T-helper 17 cell (primary cell): ENCODE measurements at places on chromosomes 1 and 21. TPM values are rescaled to one million over a fixed set of nuclear protein-coding genes. Genes with fewer than 3 reads are reported as not detected.

DNA sequence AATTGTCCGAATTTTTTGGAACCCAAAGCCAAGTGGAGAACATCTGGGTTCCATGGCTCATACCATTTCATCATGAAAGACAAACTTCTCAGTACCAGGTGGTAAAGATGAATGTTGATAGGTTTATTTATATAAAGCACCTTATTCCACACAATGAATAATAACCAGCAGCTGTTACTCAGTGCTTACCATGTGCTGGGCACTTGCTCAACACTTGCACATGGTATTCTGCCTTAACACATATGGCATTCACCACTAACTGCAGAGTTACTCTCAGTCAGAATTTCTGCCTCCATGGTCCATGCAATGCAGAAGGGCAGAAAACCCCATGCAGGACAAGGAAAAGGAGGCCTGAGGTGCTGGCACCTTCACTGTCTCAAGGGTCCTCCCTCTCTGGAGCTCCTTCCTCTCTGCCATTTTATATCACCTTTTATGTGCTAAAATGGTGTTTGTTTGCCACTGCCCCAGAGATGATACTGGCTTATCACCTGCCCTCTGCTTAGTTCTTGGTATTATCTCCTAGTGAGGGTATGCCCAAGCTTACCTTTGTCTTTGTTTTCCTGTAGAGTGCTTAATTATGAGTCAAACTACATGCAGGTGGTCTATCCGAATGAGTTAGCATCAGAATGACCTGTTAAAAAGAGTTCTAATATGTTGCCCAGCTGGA lies 76.7 kb upstream of the ZNF326 start:
- no peak for DNase-seq

GRCh38 chr1:198483645-198484044 lies 56.8 kb downstream of the ATP6V1G3 start:
- no peak for DNase-seq

DNA sequence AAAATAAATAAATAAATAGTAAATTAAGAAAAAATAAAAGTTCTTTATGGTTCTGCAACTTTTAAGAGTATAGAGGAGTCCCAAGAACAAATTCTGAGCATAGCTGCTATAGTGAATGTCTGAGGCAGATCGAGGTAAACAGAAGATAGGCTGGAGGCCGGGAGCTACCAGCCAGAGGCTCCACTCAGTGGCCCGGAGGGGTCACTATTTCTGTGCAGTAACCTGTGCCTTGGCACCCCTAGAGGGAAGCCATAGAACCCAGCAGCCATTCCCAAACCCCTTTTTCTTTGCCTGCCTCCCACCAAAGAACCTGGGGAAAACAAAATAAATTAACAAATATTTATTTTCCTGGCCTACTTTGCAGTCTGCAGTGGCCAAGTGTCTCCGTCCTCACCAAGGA lies 38.4 kb upstream of the HEATR1 start:
- DNase-seq, result no peak

DNA sequence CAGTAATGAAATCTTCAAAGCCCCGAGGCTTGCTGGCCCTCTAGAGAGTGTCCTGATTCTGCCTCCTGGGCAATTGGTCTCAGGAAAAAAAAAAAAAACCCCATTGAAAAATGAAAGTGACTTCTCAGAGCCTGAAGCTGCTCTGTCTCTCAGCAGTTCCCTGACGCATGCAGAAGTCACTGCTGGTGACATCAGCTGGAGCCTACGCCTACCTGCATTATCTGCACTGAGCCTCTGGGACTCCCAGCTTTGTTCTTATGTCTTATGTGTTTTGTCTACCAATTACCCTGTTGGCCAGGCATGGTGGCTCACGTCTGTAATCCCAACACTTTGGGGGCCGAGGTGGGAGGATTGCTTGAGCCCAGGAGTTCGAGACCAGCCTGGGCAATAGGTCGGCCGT lies 10.1 kb upstream of the SLC25A33 start:
- DNase-seq, result no peak

DNA sequence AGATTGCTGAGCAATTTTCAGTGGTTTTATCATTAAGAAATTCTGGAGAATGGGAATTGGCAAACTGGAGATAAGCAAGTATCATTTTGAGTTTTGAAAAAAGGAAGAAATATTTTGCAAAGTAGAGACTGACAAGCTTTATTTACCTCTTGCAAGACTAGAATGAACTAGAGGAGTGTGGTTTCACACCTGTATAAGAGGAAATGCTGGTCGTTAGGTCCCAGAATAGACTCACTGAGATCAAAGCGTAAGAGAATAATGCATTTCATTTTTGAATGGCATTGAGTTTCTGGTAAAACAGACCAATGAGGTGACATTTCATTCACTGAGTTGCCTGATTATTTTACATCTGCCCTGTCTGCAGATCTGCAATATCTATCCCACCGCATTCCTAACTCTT lies 308.1 kb downstream of the ADGRL2 start:
- no peak for DNase-seq

- DNase-seq, result no peak
These were observed at the start of gene CYYR1 for GRCh38 chr21:26572702-26573381. TSS of gene CYYR1 (minus strand) at chr21:26573286. CDS start at chr21:26572940, 346 bp downstream.

SPRR2A gene
- not detected for total RNA-seq

DNA sequence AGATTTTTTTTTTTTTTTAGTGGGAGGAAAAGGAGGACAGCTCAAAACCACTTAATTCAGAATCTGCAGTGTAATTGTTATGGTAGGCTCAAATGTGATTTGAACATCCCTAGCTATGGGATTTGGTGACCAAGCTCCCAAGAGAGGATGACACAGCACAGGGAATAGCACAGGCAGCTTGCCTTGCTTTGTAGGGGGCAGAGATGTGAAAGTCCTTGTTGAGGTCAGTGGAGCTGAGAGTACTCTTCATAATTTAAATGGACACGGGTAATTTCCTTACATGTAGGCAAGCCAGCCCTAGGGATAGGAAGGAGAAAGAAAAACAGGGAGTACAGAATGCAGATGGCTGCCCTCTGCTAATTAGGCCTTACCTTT lies 3.2 kb upstream of the UCK2 start:
- no peak for DNase-seq

GRCh38 chr1:198106011-198106410 lies 50.8 kb upstream of the NEK7 start:
- no peak for DNase-seq

DNA sequence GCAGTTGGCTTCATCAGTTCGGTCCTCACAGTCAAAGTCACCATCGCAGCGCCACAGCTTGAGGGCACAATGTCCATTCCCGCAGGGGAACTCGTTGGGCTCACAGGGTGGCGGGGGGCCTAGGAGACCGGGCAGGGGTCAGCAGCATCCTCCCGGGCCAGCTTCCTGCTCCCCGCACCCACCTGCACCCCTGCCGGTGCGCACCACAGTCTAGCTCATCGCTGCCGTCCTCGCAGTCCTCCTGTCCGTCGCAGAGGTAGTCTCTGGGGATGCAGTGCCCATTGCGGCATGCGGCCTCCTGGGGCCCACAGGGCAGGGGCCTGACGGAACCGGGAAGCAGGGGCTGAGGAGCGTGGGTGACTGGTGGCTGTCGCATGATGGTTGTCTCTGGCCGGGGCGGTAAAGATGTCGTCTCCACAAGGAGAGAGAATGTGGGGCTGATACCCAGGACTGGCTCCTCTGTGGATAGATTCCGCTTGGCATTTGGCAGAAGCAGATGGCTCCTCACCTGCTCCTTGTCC lies 49.8 kb downstream of the HSPG2 start:
- no peak for DNase-seq

GPR25 gene
- 10.9 TPM for total RNA-seq

DNA sequence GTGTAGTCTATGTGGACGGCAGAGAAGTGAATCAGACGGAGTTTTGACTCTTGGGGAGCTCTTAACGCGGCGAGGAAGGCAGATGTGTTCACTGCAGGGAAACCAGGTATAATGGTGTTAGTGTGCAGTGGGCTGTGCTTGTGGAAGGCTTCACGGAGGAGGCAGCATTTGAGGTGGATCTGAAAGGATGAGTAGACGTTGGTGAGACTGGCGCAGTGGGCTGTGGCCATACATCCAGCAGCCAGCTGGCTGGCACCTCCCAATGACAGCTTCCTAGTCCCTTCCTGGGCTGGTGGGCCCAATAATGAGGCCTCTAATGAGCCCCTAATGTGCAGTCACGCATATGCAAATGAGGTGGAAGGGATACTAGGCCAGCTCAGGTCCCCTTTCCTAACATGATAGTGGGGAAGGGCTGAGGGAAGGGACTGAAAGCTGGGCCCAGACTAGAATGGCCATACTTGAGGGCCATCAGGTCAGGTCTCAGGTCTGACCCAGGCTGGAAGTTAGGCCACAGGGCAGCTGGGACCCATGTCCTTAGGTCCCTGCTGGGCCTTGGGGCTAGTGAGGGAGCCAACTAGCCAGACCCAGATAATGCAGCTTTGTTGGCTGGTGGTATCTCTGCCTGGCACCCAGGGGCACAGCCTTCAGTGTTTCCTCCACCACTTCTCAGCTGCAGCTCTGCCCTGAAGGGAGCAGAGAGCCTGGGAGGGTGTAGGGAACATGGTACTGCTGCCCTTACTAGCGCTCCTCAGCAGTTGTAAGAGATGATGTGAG lies 3.8 kb downstream of the MAP7D1 start:
- no peak for DNase-seq

DNA sequence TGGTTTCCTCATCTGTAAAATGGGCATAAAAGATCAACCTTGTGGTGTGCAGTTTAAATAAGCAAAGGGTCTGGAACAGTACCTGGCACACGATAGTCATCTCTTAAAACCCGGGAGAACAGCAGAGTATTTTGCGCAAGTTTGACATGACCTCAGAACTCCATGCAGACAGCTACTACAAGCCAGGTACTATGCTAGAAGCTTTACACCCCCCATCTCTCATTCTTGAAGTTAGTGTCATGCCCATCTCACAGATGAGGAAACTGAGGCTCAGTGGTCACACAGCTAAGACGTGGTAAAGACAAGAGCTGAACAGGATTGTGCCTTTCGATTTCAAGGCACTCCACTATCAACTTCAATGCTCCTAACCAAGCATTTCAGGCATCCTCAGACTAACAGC lies 78.7 kb downstream of the CAPZB start:
- no peak for DNase-seq

- DNase-seq, result no peak
These were observed 107.5 kb upstream of the SERTAD4 start for GRCh38 chr1:210125143-210125542.

DNA sequence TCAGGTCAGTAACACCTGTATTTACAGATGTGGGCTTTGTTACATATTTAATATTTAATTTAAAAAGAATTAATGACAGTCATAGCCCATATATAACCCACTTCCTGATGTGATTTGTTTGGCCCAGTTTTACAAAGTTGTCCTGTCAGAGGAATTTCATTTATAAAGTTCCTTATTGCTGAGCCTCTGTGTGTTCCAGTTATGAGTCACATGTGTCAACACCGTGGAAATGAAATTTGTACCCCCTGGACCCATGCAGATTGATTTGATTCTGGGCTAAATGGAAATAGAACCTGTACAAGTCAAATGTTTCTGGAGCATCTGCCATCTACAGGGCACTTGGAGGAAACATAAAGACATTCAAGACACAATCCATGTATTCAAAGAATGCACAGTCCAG lies 149.2 kb downstream of the CACNA1E start:
- DNase-seq, result no peak
